ENCODE measurements at places on chromosomes 2 and 18.

GRCh38 chr2:144496092-144496976 lies 23.6 kb downstream of the ZEB2 start:
- DNase-seq: no peak

- DNase-seq: no peak
Observed at GRCh38 chr2:219369447-219369861, 18.3 kb downstream of the DNPEP start.

GRCh38 chr2:6545336-6545735 lies 320.4 kb downstream of the CMPK2 start:
- DNase-seq: no peak

DNA sequence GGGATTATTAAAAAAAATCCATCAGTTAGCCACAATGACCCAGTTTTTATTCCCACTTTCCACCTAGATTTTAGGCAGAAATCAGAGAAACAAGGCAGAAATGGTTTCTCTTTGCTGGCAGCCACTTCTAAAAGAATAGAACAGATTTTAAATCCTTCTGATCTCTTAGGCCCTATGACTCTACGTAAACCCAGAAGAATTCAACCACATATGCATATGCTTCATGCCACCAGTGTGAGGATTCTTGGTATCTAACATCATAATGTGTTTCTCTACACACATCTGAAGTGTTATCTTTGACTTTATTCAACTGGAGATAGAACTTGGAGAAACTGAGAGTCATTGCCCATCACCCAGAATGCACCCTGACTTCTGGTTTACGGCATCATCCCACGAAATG lies 128.7 kb upstream of the TANK start:
- DNase-seq: no peak

DNA sequence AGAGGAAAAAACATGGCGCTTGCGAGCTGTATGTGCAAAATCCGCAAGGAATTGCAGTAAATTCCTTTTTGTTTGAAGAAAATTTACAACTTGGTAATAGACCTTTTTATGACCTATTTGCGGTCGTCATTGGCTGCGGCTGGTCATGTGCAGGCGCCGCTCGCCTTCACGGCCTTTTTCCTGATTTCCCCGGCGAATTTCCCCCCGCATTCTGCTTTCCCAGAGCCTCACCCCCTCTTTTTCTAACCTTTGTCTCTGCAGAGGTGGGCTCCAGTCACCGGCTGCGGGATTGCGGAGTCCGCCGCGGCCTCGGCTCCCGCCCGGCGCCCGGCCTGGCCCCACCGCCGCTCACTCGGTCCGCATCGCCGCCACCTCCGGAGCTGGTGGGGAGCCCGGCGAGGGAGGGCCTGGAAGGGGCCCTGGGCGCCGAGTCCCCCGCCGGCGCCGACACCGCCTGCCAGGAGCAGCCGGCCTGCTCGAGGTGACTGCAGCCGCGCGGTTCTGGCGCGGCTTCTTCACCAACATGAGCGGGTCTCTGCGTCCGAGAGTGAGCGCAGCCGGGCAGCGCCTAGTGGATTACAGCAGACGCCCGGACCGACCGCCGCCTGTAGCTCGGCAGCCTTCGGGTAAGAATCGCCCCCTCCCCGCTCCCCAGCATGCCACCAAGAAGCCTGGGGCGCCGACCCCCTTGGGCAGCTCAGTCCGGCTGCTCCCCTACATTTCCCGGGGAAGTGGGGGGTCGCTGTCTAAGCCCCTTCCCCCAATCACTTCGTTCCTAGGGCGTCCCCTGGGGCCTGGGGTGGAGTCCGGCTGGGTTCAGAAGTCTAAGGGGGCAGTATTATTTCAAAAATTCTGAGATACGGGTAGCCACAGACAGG lies 7.1 kb downstream of the HOXD8 start:
- DNase-seq: no peak

DNA sequence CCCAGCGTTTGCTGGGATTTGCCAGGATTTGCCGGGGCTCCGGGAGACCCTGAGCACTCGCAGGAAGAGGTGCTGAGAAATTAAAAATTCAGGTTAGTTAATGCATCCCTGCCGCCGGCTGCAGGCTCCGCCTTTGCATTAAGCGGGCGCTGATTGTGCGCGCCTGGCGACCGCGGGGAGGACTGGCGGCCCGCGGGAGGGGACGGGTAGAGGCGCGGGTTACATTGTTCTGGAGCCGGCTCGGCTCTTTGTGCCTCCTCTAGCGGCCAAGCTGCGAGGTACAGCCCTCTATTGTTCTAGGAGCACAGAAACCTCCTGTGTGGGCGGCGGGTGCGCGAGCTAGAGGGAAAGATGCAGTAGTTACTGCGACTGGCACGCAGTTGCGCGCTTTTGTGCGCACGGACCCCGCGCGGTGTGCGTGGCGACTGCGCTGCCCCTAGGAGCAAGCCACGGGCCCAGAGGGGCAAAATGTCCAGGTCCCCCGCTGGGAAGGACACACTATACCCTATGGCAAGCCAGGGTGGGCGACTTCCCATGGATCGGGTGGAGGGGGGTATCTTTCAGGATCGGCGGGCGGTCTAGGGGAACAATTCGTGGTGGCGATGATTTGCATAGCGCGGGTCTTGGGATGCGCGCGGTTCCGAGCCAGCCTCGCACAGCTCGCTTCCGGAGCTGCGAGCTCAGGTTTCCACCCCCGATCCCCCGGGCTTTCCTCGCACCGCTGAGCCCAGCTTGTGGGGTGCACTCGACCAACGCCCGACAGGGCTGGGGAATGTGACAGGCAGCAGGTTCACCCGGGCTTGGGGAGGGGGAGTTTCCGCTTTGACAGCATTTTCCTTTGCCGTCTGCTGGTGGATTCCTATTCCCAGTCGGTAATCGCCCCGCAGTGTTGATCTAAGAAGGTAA lies 2.8 kb downstream of the ONECUT2 start:
- DNase-seq: peak; percentile 62

DNA sequence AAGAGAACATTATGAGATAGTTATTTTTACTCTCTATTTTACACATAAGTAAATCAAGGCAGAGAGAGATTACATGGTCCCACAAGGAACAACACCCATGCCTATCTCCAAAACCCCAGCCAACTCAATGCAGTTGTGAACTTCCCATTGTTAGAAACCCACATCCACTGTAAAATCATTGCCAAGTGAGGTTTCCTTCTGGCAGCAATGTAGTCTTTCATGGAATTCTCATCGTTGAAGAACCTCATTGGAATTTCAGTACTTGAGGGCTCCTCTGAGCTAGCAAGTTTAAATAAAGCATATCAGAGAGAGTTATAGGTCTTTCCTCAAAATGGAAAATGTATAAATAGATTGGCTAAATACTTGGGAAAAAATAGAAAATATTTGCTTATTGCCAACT lies 105.2 kb downstream of the RAD51AP2 start:
- DNase-seq: no peak

DNA sequence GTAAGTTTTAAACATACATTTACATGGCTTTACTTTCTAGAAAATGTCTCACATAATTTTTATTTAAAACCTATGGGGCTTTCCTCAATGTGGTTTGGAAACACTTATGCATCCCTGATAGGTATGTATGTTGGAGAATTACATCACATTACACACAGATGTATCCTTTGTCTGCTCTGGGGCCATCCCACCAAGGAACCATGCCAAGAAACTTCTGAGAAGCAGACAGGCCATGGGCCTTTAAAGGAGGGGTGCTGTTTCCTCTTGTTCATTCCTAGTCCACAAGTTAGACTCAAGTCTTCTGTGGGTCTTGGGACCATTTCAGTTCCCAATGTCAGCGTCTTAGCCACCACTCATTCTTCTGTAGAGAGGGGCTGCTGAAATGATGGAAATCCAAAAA lies 162.0 kb upstream of the SETBP1 start:
- no peak for DNase-seq
